Cardiac ventricle fibroblast (primary cell): ENCODE measurements at places on chromosomes 16 and 17. TPM values are rescaled to one million over a fixed set of nuclear protein-coding genes. Genes with fewer than 3 reads are reported as not detected.

KRT33A gene
- total RNA-seq: not detected in 2 replicates

CD300H gene
- total RNA-seq: not detected in 2 replicates

FA2H gene
- not detected in 2 replicates for total RNA-seq

CCL4 gene
- total RNA-seq: not detected in 2 replicates

HOXB1 gene
- not detected in 2 replicates for total RNA-seq

CDC6 gene
- total RNA-seq: 2.2 and 3.6 TPM in 2 replicates

KRT36 gene
- not detected in 2 replicates for total RNA-seq

PDILT gene
- total RNA-seq: 0.19 and 1.1 TPM in 2 replicates

CHD9NB gene
- 5.1 and 7.8 TPM in 2 replicates for total RNA-seq

ZNF785 gene
- total RNA-seq: 6.8 and 18.9 TPM in 2 replicates

MEIOB gene
- not detected in 2 replicates for total RNA-seq

PRSS22 gene
- not detected in 2 replicates for total RNA-seq

HOXB4 gene
- total RNA-seq: 0.10 TPM in 1 of 2 replicates, not detected in the other

XYLT2 gene
- 23.4 and 26.8 TPM in 2 replicates for total RNA-seq

HS3ST2 gene
- total RNA-seq: not detected in 2 replicates

FOXO3B gene
- total RNA-seq: 6.2 and 7.1 TPM in 2 replicates
